Activated T-cell treated with anti-CD3 and anti-CD28 coated beads for 4 hours (primary cell): ENCODE measurements at places on chromosomes 13 and 19.

GRCh38 chr13:20713751-20714150 is 10.3 kb downstream of the IL17D start:
- no peak for DNase-seq

GRCh38 chr19:460877-461720 is at the start of gene SHC2:
SHC2 (minus strand) TSS chr19:461033; CDS start chr19:460996, 37 bp downstream.
- no peak for DNase-seq

GRCh38 chr19:13082192-13083007 is 20.3 kb downstream of the LYL1 start:
- DNase-seq: no peak

DNA sequence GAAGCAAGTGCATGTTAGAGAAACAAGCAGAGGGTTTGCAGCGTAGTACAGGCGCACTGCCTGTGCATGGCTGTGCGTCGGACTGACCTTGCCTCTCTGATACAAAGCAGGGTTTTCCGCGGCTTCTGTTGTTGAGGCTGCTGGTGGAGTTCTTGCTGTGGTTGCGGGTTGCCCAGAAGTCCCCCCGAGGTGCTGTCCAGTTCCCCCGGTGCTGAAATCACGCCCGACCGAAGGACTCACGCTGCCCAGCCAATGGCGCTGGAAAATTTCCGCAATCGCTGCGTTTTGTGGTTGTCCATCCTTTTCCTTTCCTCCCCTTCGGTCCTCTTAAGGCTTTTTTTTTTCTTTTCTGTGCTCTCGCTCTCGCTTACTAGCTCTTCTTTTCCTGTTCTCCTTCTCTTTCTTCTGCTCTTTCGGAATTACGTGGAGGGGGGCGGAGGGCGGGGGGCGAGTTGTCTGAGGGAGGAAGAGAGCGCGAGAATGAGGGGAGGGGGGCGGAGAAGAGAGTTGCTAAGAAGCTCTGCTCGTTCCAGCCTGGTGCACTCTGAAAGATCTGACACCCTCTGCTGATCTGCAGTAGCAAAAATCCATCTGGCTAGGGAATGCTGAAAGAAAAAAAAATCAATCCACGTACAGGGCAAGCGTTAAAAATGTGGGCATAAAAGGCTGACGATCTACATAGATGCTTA is at the start of gene SLITRK1:
Gene SLITRK1 (minus strand): TSS at position 558 of the 689 bp plus-strand sequence. CDS start 967 bp downstream, outside the sequence.
- no peak for DNase-seq

GRCh38 chr13:102236830-102237229 is 165.0 kb downstream of the FGF14 start:
- DNase-seq: no peak

GRCh38 chr13:69461397-69461796 is 646.2 kb upstream of the ATXN8OS start:
- no peak for DNase-seq

- no peak for DNase-seq
Observed at GRCh38 chr13:44752164-44752563, 176.0 kb upstream of the TSC22D1 start.

DNA sequence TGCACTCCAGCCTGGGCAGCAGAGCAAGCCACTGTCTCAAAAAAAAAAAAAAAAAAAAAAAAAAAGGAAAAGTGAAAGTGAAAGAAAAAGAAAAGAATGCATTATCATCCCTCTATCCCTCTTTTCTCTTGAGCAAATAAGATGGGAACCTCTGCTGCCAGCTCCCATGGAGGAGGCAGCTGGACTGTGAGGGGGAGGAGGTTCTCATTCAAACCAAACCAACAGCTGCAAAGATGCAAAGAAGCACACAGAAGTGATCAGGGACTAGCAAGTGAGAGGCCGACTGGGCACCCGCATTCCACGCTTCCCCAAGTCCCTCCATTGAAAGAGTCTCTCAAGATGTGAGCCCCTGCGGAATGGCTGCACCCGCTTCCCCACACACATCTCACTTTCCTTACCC is 63.5 kb downstream of the TSHZ3 start:
- no peak for DNase-seq

DNA sequence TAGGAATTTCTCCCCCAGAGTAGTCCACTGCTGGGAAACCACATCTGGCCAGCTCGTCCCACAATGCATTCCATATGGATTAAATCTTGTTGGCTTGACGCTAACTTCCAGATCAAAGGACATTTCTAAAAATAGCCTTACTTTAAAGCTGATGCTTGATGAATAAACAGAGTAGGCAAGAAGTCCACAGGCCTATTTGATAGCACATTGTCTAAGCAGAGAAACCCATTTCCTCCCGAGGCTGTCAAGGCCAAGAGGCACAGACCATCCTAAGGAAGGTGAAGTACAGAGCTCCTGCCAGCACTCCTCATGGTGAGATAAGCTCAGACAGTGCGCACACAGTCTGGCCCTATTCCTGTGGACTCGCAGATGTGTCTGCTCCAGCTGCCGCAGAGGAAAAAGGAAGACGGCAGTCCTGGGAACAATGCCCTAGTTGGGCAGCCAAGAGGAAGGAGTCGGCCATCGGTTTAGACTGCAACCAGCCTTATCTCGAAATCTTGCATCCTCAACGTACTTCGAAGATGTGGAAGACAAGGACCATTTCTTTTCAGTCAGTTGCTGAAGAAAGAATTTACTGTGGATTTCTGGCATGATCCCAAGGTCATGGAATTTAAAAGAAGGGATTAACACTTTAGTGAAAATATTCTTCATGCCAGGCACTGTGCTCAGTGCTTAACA is 156.8 kb downstream of the RGCC start:
- DNase-seq: no peak

GRCh38 chr19:38469151-38469550 is 35.7 kb downstream of the RYR1 start:
- no peak for DNase-seq

GRCh38 chr13:71801781-71802180 is 65.2 kb downstream of the DACH1 start:
- DNase-seq: no peak

DNA sequence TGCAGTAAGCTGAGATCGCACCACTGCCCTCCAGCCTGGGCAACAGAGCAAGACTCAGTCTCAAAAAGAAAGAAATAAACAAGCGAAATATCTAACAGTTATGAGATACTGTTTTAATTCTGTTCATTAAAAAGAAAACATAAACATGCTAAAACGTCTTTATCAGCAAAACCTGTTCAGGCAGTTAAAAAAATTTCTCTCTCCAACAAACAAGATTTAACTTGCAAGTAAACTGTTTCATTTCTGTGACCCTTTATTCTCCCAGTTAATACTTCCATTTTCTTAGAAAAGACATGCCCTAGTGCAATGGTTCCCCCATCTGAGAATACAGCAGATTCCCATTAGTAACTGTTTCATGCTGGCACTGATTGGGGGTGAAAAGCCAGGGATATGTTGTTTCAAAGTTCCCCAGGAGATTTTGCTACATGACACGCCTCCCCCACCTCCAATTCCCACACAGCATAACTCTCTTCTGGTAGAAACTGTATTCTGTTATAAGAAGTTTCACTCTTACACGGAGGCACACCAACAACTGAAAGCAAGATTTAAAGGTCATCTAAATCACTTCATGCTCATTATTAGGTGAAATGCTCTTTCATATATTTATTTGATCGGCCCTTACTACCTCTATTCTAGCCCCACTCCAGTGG is 24.4 kb downstream of the ELF1 start:
- no peak for DNase-seq

GRCh38 chr19:2160379-2160778 is 3.4 kb upstream of the DOT1L start:
- no peak for DNase-seq

DNA sequence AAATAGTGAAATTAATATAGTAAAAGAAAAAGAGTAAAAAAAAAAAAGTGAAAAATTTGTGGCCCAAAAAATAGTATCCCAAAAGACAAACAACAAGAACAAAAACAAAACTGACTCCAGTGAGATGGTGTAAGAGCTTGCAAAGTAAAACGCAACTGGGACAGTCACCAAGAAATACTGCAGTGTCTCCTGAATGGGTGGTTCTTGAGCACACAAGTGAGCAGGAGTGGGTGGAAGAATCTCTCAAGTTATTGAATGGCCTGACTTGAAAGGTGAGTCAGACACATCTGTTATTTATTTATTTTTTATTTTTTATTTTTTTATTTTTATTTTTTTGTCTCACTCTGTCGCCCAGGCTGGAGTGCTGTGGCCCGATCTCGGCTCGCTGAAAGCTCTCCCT is 1.9 kb downstream of the ZNF493 start:
- no peak for DNase-seq

GRCh38 chr19:15354566-15355296 is 22.4 kb upstream of the BRD4 start:
- DNase-seq: no peak

- no peak for DNase-seq
Observed at GRCh38 chr13:76503766-76504165, 382.4 kb downstream of the KCTD12 start.

DNA sequence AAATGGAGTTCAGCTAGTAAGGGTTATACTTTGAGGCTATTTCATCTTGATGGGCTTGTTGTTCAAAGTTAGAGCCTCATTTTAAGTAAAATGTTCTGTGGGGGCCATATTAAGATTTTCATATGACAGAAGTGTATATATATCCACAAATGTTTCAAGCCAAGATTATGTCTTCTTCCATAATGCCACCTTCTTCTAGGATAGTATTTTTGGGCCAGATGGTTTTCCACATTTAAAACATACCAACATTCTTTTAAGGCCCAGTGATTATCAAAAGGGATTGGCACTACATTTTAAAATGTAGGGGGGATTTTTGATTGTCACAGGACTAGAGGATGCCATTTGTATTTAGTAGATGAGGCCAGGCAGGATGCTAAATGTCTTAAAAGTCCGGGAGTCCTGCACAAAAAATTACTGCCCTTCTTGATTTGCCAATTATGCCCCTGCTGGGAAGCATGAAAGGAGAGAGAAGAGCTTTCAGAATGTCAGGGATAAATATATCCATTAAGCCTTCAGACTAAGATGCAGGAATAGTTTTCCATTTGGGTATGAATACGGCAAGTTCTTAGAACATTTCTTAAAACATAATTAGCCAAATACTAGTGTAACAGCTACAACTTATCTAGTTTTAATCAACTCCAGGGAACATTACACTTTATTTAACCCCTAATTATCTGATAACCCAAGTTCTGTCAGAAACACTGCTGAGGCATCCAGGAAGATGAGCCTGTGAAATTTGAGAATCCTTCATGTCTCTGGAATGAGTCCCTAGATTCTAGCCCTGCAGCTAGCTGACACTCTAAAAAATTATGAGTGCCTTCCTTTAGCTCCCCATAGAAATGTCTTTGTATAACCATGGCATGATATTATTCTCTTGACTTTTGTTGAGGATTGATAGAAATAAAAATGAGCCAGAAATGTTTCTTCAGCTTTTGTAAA is 34.0 kb downstream of the ITM2B start:
- no peak for DNase-seq

- no peak for DNase-seq
Observed at GRCh38 chr13:30043631-30043925, 193.2 kb upstream of the UBL3 start.

GRCh38 chr19:48656840-48657474 is 11.0 kb upstream of the CA11 start:
- DNase-seq: no peak

DNA sequence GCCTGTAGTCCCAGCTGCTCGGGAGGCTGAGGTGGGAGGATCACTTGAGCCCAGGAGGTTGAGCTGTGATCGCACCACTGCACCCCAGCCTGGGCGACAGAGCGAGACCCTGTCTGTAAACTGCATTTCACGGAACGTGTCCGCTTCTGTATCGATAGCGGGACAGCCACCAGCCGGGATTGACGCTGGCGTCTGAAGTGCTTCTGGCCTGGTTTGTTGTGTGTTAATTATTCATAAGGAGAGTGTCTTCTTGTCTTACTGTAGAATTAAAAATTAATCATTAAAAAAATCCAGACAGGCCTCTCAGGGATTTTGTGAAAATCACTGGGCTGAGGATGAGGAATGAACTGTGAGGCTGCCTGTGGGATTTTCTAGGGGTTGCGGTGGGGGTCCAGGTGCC is 16.2 kb upstream of the MISP start:
- no peak for DNase-seq

DNA sequence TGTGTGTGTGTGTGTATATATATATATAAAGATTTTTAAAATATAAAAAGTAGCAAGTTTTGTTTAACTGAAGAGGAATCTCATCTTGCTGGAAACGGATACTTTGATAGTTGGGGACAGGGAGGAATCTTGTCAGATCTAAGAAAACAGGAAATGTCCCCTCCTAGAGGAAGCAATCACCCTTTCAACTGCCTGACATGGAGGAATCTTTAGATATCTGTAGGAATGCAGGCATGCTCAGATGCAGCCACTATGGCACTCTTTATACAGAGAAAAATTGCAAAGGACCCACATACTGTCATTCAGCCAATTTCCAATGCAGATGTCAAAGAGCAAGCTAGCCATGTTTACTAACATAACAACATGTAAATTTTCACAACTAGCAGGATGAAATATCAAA is 38.8 kb downstream of the ZNF611 start:
- DNase-seq: no peak

- no peak for DNase-seq
Observed at GRCh38 chr13:100983111-100983510, 308.5 kb upstream of the TMTC4 start.

- DNase-seq: no peak
Observed at GRCh38 chr13:34086281-34086680, 268.3 kb downstream of the RFC3 start.

GRCh38 chr19:6238643-6239281 is 41.0 kb downstream of the MLLT1 start:
- DNase-seq: no peak

GRCh38 chr19:40232479-40232878 is 6.0 kb upstream of the CCNP start:
- DNase-seq: no peak

GRCh38 chr13:45393941-45394570 is 24.1 kb downstream of the SLC25A30 start:
- DNase-seq: no peak

DNA sequence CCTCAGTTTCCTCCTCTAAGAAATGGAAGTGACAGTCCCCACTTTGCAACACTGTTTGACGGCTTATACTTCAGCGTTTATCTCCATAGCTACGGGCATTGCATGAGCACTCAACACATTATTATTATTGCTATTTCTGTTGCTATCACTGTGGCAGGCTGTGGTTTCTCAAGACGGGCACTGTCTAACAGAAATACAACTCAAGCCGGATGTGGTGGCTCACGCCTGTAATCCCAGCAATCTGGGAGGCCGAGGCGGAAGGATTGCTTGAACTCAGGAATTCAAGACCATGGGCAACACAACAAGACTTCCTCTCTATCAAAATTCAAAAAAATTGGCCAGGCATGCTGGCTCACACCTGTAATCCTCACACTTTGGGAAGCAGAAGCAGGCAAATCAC is 4.9 kb upstream of the ZSWIM4 start:
- no peak for DNase-seq

DNA sequence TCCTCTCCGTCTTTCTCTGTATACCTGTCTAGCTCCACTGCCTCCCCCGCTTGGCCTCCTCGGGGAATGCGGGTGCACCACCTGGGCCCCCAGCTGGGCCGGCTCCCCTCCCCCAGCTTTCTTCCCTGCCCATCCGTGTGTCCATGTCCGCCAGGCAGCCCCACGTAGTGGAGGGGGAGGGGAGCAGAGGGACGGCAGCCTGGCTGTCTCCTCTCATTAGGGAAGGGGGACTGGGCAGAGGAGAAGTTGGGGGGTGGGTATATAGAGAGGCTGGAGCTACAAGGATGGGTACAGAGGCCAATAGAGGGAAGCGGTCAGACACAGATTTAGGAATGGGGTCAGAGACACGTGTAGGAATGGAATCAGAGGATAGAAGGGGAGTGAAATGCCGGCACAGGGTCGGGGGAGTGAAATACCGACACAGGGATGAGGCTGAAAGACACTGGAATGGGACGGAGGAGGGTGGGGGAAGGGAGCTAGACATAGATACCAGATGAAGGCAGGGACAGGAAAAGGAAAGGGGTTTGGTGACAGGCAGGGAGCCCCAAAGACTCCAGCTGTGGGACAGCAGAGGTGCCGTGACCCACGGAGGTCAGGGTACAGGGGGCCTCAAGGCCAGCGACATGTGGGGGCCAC is 2.8 kb downstream of the NECTIN2 start:
- DNase-seq: no peak
